ENCODE measurements at places on chromosomes 16 and 17.

- DNase-seq = peak; percentile 88
These were observed 23.4 kb downstream of the RBL2 start for GRCh38 chr16:53457670-53458069.

DNA sequence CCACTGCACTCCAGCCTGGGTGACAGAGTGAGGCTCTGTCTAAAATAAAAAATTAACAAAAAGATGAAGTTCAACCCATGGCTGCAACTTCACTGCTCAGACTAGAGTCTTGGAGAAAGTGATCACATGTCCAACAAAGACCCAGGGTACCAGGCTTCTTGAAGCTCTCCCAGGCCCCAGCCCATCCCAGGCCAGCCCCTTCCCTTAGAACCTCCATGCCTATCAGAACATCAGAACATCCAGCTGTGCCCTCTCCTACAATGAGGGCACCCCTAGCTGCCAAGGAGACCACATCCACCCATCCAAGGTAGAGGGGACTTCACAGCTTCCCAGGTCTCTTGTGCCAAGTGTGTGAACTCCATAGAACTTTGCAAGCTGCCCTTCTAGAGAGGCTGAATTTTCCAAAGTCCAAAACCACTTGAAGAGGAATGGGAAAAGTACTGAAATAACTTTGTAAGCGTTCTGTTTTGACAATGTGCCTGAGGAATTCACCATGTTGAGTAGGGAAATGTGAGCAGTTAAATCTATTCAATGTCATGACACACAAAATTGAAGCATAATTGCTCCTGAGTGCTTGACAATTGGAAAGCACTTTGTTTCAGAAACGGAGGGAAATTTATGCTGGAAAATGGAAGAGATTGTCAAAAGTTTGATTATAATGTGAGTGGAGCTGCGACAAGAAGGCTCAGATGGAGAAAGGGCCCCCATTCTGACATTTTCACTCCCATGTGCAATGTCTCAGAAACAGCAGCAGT, 230.4 kb downstream of the ZNF423 start:
- DNase-seq = no peak

DNA sequence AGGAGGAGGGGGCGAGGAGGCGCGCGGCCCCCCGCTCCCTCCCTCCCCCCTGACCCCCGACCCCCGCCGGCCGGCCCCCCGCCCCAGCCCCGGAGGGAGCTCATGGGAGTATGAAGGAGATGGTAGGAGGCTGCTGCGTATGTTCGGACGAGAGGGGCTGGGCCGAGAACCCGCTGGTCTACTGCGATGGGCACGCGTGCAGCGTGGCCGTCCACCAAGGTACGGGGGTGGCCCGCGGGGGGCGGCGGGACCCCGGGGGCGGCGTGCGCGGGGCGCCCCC, 390 bp downstream of the MLLT6 start:
- no peak for DNase-seq

DNA sequence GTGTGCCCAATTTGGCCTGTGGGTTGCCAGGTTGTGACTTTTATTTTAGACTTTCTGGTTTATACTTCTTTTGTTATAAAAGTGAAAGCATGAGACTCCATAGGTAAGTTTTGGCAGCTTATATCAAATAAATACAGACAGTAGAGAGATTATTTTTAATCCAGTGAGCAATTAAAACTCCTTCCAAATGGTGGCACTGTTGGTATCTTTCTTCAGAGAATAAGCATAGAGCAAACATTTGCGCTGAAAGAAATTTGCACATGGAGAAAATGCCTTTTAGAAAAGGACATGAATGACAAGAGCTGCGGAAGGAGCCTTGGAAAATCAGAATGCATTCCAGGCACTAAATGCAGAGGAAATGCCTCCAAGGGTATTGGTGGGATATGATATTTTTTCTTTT, 46.1 kb upstream of the DNAJA2 start:
- DNase-seq = no peak

GRCh38 chr17:44133918-44134476, 7.7 kb upstream of the HROB start:
- no peak for DNase-seq

GRCh38 chr17:45919136-45919535, 24.8 kb downstream of the MAPT start:
- DNase-seq = no peak

DNA sequence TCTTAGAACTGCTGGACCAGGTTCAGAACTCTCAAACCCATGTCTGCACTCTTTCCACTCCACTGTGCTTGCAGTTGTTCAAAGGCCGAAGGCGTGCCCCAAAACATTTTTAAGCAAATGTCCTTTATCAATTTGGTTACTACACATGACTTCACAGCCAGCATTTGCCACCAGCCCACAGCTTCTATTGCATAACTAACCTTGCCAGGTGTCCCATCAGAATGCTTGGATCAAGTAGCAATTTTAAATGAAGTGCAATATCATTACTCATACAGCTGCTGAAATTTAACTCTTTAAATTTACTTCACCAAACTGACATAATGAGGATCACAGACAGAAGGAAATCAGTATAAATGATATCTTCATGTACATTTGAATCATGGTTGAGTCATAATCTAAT, 29.8 kb upstream of the HS3ST3A1 start:
- no peak for DNase-seq

DNA sequence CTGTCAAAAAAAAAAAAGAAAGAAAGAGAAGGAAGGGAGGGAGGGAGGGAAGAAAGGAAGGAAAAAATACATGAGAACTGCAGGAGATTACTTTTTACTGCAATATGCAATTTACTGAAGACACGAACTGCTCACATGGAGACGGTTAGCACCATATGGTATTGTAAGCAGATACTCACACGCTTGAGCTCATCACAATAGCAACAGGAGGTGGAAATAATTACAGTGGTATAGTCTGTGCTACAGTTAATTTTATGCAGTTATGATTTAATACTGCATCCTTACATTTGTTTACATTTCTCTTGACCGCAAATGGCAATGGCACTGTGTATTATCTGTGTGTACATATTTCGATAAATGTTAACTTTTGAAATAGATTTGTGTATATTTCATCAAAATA, 21.4 kb upstream of the SLC46A1 start:
- DNase-seq = no peak

DNA sequence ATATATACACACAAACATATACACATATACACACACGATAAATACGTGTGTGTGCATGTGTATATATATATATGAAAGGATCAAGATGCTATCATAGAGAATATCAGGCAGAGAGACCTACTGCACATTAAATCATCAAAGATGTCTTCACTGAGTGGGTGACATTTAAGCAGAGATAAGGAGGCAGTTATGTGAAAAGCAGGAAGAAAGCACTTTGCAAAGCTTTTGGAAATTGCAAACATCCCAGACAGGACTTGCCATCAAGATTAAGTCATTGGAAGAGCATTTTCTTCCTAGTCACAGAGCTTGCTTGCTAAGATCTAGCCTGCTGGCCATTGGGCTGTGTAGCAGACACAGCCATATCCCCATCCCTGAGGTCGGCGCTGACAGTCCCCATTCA, 56.4 kb downstream of the VAT1L start:
- DNase-seq = no peak

- no peak for DNase-seq
These were observed 1.4 kb upstream of the SLFN11 start for GRCh38 chr17:35374766-35375344.

DNA sequence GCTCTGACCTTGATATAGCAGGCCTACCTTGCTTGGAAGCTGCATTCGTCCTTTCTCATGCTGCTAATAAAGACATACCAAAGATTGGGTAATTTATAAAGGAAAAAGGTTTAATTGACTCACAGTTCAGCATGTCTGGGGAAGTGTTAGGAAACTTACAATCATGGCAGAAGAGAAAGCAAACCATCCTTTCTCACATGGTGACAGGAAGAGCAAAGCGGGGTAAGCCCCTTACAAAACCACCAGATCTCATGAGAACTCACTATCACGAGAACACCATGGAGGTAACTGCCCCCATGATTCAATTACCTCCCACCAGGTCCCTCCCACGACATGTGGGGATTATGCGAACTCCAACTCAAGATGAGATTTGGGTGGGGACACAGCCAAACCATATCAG, 6.0 kb upstream of the MAPT start:
- no peak for DNase-seq

- DNase-seq = no peak
These were observed 70.4 kb downstream of the TMEM100 start for GRCh38 chr17:55652114-55652823.

GRCh38 chr16:90019543-90020259, 445 bp upstream of the DBNDD1 start:
- no peak for DNase-seq

DNA sequence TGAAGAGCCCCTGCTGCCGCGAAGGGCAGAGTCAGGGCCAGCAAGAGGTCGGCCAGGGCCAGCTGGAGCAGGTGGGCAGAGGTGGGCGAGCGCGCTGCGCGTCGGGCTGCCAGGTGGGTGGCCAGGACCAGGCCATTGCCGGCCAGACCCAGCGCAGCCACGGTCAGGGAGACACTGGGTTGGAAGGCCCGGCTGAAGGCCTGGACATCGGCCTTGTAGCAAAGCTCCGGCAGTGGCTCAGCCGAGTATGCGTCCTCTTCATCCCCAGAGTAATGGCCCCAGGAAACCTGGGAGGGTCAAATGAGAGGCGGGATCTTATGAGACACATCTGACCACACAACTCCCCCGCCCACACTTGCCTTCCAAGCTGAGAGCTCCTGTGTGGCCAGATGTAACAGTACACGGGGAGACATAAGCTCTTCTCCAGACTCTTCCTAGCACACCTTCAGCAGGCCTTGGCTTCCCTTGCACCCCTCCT, 1.3 kb downstream of the CCR10 start:
- DNase-seq = no peak

- no peak for DNase-seq
These were observed 73.4 kb upstream of the TNRC6C start for GRCh38 chr17:77884967-77885641.

- no peak for DNase-seq
These were observed 514 bp downstream of the THRA start for GRCh38 chr17:40063187-40063771.

All from GM12864 (cell line).